Neural progenitor cell (in vitro differentiated cells): ENCODE measurements at places on chromosomes 16 and 17. TPM values are rescaled to one million over a fixed set of nuclear protein-coding genes. Genes with fewer than 3 reads are reported as not detected.

DNA sequence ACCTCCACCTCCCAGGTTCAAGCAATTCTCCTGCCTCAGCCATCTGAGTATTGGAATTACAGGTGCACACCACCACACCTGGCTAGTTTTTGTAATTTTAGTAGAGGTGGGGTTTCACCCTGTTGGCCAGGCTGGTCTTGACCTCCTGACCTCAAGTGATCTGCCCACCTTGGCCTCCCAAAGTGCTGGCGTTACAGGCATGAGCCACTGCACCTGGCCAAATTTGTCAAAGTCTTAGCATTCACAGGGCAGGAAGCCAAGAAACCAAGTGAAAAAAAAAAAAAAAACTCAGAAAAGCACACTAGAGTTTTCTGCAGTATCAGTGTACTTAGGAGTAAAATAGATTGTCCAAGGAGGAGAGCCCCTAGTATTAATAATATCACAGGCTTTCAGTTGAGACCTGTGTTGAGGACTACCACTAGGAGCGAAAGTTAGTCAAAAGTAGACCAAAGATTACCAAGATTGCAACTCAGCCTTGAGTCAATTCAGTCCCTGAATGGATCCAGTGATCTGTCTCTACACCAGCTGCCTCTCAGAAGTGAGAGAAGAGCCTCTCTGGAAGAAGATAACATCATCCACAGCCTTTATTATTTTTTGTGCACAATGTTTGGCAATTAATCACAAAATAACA is 159.7 kb downstream of the CEP112 start:
- H3K27me3 ChIP-seq = no peaks in the 10 kb centered on the region
- H3K27ac ChIP-seq = no peak overlapping the region
- H3K4me1 ChIP-seq = no peaks in the 10 kb centered on the region
- H3K4me3 ChIP-seq = no peak overlapping the region
- no peak for DNase-seq

- H3K36me3 ChIP-seq = no peaks in the 10 kb centered on the region
- DNase-seq = no peak
- H3K4me3 ChIP-seq = no peak overlapping the region
- peaks cover 6% of the 10 kb centered on the region for H3K4me1 ChIP-seq
- H3K27ac ChIP-seq = no peak overlapping the region
These were observed 584.7 kb downstream of the WWOX start for GRCh38 chr16:78684030-78684611.

GRCh38 chr16:4218202-4218601 is 23.7 kb downstream of the SRL start:
- no peak for DNase-seq
- no peak overlapping the region for H3K27ac ChIP-seq
- no peak overlapping the region for H3K4me3 ChIP-seq
- peaks cover 18% of the 10 kb centered on the region for H3K4me1 ChIP-seq

IGSF6 gene
- not detected in 2 replicates for total RNA-seq

- H3K4me3 ChIP-seq = no peak overlapping the region
- no peaks in the 10 kb centered on the region for H3K27me3 ChIP-seq
- no peaks in the 10 kb centered on the region for H3K36me3 ChIP-seq
- H3K4me1 ChIP-seq = no peaks in the 10 kb centered on the region
- DNase-seq = no peak
These were observed 31.6 kb upstream of the FAAP100 start for GRCh38 chr17:81583589-81584342.

GRCh38 chr17:9178319-9178718 is 157.0 kb downstream of the NTN1 start:
- H3K27me3 ChIP-seq = no peaks in the 10 kb centered on the region
- H3K36me3 ChIP-seq = no peaks in the 10 kb centered on the region
- H3K4me1 ChIP-seq = peaks cover 23% of the 10 kb centered on the region

- peaks cover 17% of the 10 kb centered on the region for H3K4me1 ChIP-seq
- H3K4me3 ChIP-seq = peak within 1 kb of the TSS; percentile 100
- no peaks in the 10 kb centered on the region for H3K27me3 ChIP-seq
- H3K27ac ChIP-seq = peak within 1 kb of the TSS; percentile 42
These were observed at the start of gene ZNRF1 for GRCh38 chr16:74998481-74999218. Gene ZNRF1, plus strand, starts transcription at chr16:74999024. Its CDS starts 648 bp downstream, at chr16:74999672.

DNA sequence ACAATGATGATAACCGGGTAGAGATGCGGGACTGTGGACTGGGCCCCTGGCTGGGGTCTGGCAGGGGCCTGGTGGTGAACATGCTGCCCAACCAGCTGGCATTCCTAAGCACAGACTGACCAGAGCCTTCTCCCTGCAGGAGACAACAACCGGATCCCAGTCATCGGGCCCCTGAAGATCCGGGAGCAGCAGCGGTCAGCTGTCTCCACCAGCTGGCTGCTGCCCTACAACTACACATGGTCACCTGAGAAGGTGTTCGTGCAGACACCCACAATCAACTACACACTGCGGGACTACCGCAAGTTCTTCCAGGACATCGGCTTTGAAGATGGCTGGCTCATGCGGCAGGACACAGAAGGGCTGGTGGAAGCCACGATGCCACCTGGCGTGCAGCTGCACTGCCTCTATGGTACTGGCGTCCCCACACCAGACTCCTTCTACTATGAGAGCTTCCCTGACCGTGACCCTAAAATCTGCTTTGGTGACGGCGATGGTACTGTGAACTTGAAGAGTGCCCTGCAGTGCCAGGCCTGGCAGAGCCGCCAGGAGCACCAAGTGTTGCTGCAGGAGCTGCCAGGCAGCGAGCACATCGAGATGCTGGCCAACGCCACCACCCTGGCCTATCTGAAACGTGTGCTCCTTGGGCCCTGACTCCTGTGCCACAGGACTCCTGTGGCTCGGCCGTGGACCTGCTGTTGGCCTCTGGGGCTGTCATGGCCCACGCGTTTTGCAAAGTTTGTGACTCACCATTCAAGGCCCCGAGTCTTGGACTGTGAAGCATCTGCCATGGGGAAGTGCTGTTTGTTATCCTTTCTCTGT is 5.1 kb upstream of the SLC7A6 start:
- no peak for DNase-seq
- H3K27ac ChIP-seq = no peak overlapping the region
- H3K4me1 ChIP-seq = no peaks in the 10 kb centered on the region
- H3K27me3 ChIP-seq = peaks cover 9% of the 10 kb centered on the region
- no peak overlapping the region for H3K4me3 ChIP-seq
- H3K36me3 ChIP-seq = no peaks in the 10 kb centered on the region

PPM1D gene
- 16.6 and 22.9 TPM in 2 replicates for total RNA-seq

TPSG1 gene
- total RNA-seq = not detected in 2 replicates

DNA sequence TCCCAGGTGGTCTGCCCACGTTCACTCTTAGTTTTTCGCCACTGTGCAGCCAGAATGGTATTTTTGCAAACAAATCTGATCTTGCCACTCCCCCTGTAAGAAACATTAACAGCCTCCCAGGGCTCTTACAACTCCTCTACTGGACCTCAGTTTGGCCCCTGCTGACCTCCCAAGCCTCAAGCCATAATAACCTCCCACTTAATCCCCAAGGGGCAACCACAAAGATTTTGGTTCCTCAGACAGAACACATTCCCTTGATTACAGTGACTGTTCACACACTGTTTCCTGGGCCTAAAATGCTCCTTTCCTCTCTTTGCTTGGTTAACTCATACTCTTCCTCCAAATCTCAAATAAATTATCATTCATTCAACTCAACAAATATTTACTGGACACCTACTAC is 21.5 kb upstream of the CD300E start:
- H3K27me3 ChIP-seq = peaks cover 28% of the 10 kb centered on the region
- no peak for DNase-seq
- no peaks in the 10 kb centered on the region for H3K36me3 ChIP-seq
- no peak overlapping the region for H3K27ac ChIP-seq
- H3K4me3 ChIP-seq = no peak overlapping the region

DNA sequence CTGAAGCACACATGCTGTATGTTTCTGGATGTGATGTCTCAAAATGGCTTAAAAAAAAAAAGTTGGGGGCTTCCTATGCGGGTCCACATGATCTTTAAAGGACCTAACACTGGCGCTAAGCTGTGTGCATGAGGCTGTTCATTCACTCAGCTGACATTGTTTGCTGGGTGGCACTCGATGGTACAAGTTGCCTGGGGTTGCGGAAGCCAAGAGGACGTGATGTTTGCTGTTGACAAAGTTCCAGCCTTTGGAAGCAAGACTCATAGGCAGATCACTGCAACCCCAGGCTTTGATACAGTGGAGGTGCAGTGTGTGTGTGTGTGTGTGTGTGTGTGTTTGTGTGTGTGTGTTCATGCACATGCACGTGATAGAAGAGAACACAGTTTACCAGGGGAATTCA is 29.5 kb upstream of the DNAI2 start:
- H3K27me3 ChIP-seq = no peaks in the 10 kb centered on the region
- peaks cover 33% of the 10 kb centered on the region for H3K4me1 ChIP-seq
- no peak for DNase-seq
- H3K36me3 ChIP-seq = no peaks in the 10 kb centered on the region
- H3K4me3 ChIP-seq = no peak overlapping the region

DNA sequence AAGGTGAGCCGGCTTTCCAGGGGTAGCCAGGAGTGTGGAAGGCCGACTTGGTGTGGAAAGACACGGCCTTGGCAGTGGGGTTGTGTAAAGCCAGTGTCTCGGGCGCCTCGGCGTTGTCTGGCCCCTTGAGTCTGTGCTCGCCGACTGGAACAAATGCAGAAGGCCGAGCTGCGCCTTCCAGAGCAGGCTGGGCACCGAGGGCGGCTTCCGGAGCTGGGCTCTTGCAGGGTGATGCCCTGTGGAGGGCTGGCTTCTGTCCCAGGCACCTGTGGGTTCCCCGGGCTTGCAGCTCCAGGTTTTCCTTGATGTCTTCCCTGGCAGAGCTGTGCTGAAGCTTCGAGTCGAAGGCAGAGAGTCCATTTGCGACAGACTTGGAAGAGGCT is 8.0 kb downstream of the ZNF750 start:
- no peaks in the 10 kb centered on the region for H3K36me3 ChIP-seq
- no peak overlapping the region for H3K27ac ChIP-seq
- H3K27me3 ChIP-seq = no peaks in the 10 kb centered on the region
- DNase-seq = no peak
- no peak overlapping the region for H3K4me3 ChIP-seq

GRCh38 chr16:67963662-67964321 is 4.6 kb downstream of the SLC12A4 start:
- DNase-seq = no peak
- no peak overlapping the region for H3K27ac ChIP-seq
- peaks cover 14% of the 10 kb centered on the region for H3K4me1 ChIP-seq
- no peak overlapping the region for H3K4me3 ChIP-seq
- H3K36me3 ChIP-seq = no peaks in the 10 kb centered on the region
